Epithelial cell of prostate (primary cell): ENCODE measurements at places on chromosomes 13 and 19.
A peak's percentile ranks its signal among the peaks of the same experiment; 100 is the strongest.

- no peak for DNase-seq
Observed at GRCh38 chr19:45471931-45472562, 4.3 kb downstream of the FOSB start.

DNA sequence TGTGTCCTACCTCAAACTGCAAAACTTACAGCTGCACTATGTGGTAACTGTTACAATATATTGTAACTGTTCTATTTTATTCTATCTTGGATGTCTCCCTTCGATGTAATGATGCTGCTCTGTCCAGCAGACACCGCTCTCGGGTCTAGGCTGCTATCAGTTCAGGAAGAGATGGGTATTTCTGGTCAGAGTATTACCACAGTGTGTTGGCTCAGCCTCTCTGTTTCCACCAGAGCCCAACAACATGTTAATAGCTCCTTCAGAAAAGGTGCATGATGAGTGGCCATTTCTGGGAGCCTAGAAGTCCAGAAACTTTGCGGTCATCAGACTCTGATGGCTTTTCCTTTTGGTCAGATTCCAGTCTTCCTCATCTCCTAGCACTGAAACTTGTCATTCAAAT, 35.9 kb upstream of the IGFL1 start:
- no peak for DNase-seq

- DNase-seq: no peak
Observed at GRCh38 chr19:45294291-45295029, 28.2 kb downstream of the CKM start.

GRCh38 chr13:23570099-23570920, at the start of gene TNFRSF19:
TSS of gene TNFRSF19 (plus strand) at chr13:23570412. CDS start at chr13:23590184, 19,772 bp downstream.
- DNase-seq: no peak

GRCh38 chr13:100610391-100611347, 22.1 kb upstream of the GGACT start:
- no peak for DNase-seq

- no peak for DNase-seq
Observed at GRCh38 chr19:29538146-29538545, 12.4 kb downstream of the VSTM2B start.

DNA sequence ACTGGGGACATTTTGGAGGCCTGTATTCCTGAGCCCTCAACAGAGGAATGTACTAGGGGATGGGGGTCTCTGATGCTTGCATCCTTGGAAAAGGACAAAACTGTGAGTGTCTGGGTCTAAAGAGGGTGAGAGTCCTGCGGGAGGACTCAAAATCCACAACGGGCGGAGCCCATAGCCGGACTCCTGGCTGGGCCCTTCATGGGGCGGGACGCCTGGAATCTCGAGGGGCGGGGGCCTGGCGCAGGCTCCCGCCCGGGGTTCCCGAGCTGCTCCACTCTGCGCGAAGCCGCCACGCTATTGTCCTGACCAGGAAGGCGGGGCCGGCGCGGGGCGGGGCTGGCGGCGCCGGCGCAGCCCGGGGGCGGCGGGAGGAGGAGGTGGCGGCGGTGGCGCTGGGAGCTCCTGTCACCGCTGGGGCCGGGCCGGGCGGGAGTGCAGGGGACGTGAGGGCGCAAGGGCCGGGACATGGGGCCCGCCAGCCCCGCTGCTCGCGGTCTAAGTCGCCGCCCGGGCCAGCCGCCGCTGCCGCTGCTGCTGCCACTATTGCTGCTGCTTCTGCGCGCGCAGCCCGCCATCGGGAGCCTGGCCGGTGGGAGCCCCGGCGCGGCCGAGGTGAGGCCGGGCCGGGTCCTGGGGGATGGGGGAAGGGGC, at the start of gene APLP1:
TSS of gene APLP1 (plus strand) at position 403 of the 651 bp plus-strand sequence. CDS start at position 466, 63 bp downstream.
- no peak for DNase-seq

- no peak for DNase-seq
Observed at GRCh38 chr13:74289107-74289506, 154.9 kb upstream of the KLF12 start.

DNA sequence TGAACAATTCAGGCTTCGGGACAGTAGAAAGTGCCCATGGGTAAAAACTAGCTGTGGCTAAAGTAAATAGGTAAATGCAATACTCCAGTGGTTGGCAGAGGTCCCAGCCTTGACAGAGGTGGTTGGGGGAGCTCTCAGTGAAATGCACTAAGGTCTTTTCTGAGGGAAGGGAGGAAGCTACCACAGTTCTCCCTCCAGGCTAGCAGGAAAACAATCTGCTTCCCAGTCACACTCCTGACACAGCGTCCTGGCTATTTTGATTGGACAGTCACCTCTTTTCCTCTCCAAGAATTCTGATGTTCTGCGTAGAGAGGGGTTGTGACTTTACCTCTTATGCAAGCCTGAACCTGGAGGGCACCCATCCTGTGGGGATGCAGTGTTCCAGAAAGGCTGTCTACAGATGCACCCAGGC, 128.7 kb downstream of the CYSLTR2 start:
- no peak for DNase-seq

DNA sequence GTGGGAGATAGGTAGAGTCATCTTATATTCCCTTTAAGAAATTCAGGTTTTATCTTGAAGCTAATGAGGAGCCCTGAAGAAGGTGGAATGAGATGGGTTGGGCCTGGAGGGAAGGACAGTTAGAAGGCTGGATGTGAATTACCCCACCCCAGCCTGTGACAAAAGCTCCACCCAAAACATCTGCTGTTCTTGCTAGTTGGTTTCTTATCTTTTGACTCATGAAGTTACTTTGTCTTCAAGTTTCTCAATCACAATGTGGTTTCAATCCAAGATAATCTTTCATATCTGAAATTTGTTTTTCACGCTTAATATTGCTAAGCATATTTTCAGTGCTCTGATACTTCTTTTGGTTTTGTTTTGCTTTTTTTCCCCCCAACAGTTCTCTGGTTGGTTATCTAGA, 38.3 kb upstream of the HMGB1 start:
- no peak for DNase-seq

- no peak for DNase-seq
Observed at GRCh38 chr19:11421371-11422098, 2.4 kb upstream of the RGL3 start.

- DNase-seq: no peak
Observed at GRCh38 chr13:84377106-84377505, 494.8 kb upstream of the SLITRK1 start.

- DNase-seq: no peak
Observed at GRCh38 chr19:46928951-46929350, 68.2 kb downstream of the ARHGAP35 start.

- no peak for DNase-seq
Observed at GRCh38 chr13:44212633-44213396, 160.8 kb upstream of the SERP2 start.

DNA sequence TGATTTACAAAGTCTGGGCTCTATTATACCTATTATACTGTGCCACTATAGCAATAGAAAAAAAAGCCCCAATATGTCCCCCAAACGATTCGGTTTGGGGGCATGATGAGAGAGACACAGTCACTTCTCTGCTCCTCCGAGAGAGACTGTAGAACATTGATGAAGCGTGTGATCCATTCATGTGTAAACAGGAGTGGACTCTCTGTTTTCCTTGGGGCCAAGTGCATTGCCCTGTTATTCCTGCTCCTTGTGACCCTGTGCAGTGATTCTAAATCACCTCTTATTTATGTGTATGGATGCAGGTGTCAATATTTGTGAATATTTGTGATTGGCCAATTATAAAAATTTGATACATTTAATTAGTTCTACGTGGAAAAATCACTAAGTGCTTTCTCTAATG, 17.0 kb downstream of the F10 start:
- no peak for DNase-seq

- no peak for DNase-seq
Observed at GRCh38 chr13:35703061-35703460, 226.6 kb upstream of the MAB21L1 start.

- no peak for DNase-seq
Observed at GRCh38 chr13:20394506-20394905, 131.2 kb downstream of the CRYL1 start.

- no peak for DNase-seq
Observed at GRCh38 chr13:72166102-72166650, 299.2 kb upstream of the DACH1 start.

GRCh38 chr19:22882797-22883196, 50.7 kb downstream of the ZNF723 start:
- no peak for DNase-seq

- DNase-seq: no peak
Observed at GRCh38 chr13:102567857-102568256, 28.9 kb upstream of the TPP2 start.

- DNase-seq: no peak
Observed at GRCh38 chr13:79874396-79875360, 393.7 kb downstream of the NDFIP2 start.

GRCh38 chr19:54172471-54173358, at the start of gene TMC4:
TSS of gene TMC4 (minus strand) at chr19:54173160. CDS start at chr19:54173117, 43 bp downstream.
- DNase-seq: no peak

- DNase-seq: peak; percentile 31
Observed at GRCh38 chr19:5403968-5404640, 51.1 kb upstream of the ZNRF4 start.

GRCh38 chr13:44431150-44431549, 57.5 kb downstream of the SERP2 start:
- no peak for DNase-seq

DNA sequence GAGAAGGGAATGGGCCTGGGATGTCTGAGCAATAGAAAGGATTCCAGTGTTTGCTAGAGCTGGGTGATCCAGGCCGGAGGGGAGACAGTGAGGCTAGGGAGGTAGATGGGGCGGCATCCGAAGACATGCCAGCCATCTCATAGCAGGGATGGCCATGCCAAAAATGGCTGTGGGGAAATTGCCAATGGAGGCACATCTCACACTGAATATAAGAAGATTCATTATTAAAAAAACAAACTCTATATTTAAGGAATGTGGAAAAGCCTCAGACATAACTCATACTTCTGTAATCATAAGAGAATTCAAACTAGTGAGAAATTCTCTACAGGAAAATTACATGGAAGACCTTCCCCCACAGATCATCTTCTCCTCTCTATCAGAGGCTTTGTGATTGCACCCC, 289.2 kb downstream of the FGF9 start:
- no peak for DNase-seq

- no peak for DNase-seq
Observed at GRCh38 chr19:10406191-10406590, 2.8 kb upstream of the CDC37 start.

GRCh38 chr19:43489310-43489709, 15.2 kb downstream of the PHLDB3 start:
- no peak for DNase-seq

DNA sequence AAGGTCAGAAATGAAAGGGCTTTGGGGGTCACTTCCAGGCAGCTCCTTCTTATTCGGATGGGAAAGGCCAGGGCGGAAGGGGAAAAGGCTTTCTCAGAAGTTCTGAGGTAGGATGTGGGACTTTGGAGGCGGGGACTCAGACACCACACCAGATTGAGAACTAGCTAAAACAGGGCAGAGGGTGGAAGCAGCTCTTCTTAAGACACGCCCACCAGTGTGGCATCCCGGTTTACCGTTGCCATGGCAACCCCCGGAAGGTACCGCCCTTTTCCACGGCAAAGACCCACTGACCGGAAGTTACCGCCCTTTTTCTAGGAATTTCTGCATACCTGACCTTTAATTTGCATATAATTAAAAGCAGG, 3.8 kb upstream of the LILRA5 start:
- no peak for DNase-seq

GRCh38 chr13:40479196-40479845, 187.1 kb downstream of the FOXO1 start:
- no peak for DNase-seq

GRCh38 chr13:80250213-80250810, 90.6 kb downstream of the SPRY2 start:
- DNase-seq: no peak

DNA sequence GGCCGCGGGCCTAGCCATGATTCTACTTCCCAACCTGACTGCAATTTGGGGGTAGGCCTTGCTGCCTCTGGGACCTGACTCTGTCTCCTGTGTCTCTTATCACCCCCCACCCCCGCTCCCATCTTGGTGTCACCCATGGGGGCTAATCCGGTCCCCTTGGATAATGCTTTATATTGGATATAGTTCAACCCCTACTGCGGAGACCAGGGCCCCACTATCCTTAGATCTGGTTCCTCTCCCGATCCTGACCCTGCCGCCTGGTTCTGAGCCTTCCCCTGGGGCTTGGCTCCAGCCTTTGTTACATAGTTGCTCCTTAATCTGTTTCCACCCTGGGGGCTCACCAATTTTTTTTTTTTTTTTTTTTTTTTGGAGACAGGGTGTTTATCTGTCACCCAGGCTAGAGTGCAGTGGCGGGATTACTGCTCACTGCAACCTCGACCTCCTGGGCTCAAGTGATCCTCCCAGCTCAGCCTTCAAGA, 1.3 kb downstream of the BLOC1S3 start:
- DNase-seq: no peak

DNA sequence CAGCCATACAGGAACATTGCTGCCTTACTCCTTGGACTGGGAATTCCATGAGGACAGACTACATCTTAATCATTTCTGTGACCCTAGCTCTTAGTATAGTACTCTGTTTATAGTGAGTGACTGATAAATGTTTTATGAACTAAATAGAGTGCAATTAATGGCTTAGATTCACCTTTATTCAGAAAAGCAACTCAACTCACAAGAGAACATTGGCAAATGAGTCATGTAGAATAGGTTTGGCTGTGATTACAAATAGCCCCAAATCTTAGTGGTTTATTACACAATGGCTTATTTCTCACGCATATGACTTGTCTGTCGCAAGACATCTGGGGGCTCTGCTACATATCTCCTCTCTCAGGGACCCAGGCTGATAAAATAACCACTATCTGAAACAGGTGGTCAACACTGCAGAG, 121.6 kb upstream of the KL start:
- DNase-seq: no peak

DNA sequence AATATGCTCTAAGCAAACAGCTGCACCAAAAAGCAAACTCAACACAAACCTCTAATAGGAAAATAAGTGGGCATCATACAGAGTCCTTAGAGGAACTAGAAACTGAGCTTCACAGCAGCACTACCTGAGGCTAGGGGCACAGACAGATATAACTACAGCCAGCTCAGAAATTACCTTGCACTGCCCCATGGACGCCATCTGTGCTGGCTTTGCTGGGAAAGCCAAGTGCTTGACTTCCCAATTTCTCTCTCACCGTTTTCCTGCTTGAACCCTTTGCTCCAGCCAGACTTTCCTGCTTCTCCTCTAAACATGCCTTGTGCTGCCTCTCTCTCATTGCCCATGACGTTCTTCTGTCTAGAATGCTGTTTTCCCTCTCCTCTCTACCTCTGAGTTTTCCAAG, 29.3 kb downstream of the MTUS2 start:
- DNase-seq: no peak

GRCh38 chr19:50478901-50479715, 2.5 kb upstream of the GARIN5A start:
- no peak for DNase-seq

DNA sequence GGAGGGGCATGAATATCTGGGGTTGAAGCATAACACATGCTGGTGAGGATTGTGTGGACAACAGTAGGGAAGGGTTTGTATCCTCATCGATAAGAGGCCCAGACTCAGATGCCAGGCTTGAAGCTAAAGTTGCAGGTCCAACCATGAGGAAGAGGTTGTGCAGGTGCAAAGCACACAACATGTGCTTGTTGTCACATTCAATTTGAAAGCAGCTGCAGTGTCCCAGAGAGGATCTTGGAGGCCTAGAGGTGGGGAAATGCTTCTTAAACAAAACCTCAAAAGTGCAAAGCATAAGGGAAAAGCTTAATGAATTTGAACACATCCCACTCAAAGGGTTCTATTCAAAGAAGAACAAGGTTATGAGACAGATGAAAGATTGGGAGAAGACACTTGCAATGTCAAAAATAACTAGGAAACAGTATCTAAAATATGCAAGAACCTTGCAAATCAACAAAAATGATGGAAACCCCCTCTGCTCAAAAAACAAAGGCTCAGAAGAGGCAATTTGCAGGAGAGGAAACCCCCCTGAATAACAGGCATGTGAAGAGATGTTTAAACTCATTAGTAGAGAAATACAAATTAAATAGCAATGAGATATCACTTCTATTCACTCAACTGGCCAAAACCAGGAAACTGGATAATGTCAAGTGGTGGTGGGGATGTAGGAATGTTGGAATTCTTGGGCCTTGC, 187.1 kb downstream of the KATNAL1 start:
- DNase-seq: no peak
